Amniotic stem cell (primary cell): ENCODE measurements at places on chromosomes 4 and X.

GRCh38 chr4:105350859-105351490 lies 122.9 kb downstream of the PPA2 start:
- peak; percentile 19 for DNase-seq

DNA sequence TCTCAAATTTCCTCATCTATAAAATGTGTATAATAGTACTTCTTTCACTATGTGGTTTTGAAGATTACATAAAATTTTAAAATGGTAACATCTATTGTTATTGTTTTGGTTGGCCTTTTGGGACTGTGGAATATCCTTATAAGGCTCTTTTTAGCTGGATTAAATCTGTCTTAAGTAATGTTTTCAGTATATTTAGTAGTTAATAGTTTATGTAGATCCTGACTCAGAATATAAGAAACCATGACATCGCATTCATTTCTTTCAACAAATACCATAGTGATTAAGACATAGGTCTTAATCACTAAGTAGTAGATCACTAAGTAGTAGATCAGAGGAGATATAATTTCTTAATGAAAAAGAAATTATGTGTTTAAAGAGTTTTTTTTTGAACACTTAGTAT lies 48.5 kb downstream of the MRPL1 start:
- DNase-seq: no peak

DNA sequence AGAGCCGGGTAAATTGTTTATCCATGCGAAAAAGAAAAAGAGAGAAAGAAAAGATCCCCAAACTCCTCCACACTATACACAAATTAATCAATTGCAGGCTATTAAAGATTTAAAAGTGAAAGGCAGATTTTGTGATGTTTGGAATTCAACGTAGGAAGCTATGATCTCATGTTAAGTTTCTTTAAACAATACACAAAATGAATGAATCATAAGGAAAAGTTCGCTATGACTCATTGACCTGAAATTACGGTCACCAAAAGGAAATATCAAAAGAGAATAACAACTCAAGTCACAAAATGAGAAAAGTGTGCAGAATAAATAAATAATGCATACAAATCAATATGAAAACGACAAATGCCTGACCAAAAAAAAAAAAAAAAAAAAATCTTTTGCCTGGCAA lies 28.6 kb downstream of the CLNK start:
- DNase-seq: peak; percentile 7

DNA sequence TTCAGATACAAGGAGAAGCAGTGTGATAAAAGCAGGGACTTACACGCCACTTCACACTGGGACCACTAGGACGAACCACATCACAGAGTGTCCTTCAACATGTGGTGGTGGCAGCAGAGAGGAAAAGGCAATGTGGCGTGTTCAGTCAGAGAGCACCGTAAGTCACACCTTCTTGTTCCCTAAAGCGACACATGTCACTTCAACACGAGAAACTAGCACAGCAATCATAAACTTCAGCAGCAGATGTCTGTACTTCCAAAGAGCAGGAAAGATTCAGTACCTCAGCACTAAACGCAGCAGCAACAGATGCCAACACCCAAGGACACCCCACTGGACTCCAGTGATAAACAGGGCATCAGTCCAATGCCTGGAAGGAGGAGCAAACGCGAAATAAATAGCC lies 96.7 kb downstream of the AREG start:
- no peak for DNase-seq

- no peak for DNase-seq
Observed at GRCh38 chr4:143451186-143451585, 62.3 kb upstream of the SMARCA5 start.

DNA sequence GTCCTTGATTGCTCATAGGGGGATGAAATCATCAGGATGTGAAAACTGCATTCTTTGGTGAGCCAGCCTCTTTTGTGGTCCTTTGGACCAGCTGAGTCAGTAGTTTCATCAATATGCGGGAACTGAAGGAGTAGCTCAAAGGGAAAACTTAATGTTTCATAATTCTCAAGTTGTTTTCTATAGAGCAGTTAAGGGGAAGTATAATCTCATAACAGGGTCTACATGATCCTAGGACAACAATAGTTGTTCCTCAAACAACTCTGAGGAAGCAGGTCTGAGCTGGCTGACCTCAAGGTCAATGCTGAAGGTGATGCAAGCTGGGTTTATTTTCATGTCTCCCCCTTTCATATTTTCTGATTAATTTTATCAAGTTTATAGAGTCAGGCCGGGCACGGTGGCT lies 36.1 kb upstream of the IRF2 start:
- DNase-seq: no peak

DNA sequence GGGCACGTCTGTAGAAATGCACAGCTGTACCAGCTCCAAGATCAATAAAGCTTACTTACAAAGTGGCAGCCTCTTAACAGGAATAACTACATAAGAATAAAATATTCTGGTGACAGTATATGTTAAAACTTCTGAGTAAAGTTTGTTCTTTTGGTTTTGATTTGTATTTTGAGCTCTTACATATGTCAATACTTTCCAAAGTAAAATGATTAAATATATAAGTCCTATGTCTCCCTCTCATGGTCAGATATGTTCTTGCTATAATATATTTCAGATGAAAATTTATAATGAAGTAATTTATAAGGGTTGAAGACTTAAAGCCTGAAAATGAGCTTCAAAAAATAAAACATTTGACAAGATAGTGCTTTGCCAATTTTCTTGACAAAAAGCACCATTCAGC lies 254.4 kb downstream of the NPFFR2 start:
- peak; percentile 14 for DNase-seq

GRCh38 chrX:86002076-86002896 lies 45.1 kb downstream of the CHM start:
- DNase-seq: no peak

DNA sequence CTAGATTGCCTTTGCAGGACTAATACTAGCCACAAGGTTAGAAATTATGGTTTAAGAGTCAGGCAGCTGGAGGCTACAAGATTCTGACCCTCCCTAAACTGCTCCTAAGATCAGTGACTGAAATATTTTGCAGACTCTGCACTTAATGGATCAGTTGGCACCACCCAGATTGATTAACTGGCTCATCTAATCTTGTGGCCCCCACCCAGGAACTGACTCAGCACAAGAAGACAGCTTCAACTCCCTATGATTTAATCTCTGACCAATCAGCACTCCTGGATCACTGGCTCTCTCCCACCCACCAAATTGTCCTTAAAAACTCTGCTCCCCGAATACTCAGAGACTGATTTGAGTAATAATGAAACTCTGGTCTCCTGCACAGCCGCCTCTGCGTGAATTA lies 145.4 kb upstream of the LCORL start:
- DNase-seq: no peak

DNA sequence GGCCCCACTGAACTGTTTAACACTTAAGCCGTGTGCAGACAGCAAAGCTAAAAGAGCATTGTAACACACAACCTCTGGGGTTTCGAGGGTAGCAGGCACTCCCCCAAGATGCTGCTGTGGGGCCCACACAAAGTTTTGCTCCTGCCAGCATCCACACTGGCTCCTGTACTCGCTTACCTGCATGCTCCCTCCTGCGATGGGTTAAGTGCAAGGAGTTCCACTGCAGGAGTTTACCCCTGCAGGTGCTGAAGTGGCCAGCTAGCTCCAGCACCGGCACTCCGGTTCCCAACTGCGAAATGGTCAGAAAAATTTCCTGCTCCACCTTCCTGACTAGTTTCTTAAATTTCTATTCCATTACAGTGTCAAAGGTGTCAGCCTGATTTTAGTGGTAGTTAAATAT lies 443.5 kb downstream of the PCDH10 start:
- no peak for DNase-seq

GRCh38 chr4:14862891-14863290 lies 139.4 kb upstream of the CPEB2 start:
- no peak for DNase-seq

DNA sequence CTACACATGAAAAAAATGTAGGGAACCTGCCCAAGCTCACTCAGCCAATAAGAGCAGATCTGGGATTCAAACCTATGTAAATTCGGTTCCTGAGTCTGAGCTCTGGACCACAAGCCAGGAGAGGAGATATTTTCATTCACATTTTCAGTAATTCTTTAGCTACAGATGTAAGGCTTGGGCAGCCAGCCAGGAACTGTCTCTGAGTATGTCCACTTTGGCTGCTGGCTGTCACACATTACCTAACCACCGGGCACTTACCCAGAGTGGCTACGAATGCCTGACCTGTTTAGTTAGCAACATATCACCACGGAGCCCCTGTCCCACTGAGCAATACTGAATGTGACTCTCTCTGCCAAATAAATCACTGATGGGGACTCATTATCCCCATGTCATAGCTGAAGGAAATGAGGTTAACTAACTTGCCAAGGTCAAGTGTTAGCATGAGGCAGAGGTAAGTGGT lies 15.3 kb downstream of the USP46 start:
- DNase-seq: no peak

DNA sequence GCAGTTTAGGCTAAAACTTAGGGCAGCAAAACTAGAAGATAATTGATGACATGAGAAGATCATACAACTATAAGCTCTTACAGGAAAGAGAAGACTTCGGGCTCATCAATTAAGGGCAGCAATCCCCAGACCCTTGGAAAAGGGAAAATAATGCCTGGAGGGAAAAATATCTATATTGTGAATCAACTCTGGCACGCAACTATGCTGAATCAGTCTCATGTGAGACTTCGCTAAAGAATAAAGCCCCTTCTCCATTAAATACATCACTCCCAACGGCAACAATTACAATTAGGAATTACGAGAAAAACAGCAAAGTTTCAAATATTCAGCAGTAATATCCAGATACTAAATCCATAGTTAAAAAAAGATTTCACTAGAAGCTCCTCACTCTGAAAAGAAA lies 2016.8 kb upstream of the IGFBP7 start:
- no peak for DNase-seq

- no peak for DNase-seq
Observed at GRCh38 chr4:105956569-105956968, 61.3 kb downstream of the NPNT start.

DNA sequence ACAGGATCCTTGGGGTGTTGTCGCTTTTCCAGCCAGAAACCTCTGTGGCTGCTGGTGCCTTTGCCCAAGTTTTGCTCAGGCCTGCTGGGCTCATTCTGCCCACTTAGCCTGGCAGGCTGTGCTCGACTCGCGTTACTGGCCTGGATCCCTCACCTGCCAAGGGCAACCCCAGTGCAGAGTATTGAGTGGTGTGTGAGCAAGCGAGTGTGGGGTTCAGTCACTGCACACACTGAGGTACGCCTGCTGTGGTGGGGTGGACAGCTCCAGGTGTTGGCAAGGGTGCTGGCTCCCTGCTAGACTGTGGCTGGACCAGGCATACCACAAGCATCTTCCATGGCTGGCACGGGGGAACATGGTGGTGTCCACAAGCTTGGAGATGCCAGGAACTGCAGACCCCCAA lies 22.6 kb downstream of the SPCS3 start:
- DNase-seq: no peak

GRCh38 chr4:95409127-95409526 lies 139.6 kb downstream of the UNC5C start:
- DNase-seq: no peak

DNA sequence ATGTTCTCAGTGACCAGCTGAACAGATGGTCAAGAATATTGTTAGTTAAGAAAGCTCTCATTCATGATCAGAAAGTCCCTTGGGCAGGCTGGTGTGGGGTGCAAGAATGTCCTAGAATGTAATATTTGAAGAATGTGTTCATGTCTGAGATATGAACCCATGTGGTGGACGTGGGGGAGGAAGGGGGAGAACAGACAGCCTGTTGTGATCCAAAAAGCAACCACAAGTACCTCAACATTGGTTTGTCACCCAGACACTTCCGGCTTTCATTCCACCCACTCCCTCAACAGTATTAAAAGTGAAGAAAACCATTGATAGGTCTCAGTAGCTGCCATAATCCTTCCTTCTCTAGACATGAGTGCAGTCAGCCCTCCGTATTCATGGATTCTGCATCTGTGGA lies 82.2 kb downstream of the MAML3 start:
- DNase-seq: no peak

DNA sequence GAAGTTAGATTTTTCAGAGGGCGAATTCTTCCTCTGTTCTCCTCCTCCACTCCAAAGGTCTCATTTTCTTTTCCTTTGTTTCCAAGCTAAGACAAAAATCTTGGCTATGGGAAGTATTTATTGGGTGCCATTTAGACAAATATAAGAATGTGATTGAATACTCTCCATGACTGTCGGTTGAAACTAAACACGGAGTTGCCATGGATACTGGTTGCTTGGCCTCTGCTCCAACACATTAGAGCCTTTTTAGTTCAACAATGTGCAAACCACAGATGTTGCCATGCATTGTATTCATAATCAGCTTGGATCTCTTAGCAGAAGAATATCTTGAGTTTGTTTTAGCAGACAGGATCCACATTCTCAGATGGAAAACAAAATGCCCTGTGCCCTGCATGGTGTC lies 366.5 kb upstream of the LCORL start:
- no peak for DNase-seq

DNA sequence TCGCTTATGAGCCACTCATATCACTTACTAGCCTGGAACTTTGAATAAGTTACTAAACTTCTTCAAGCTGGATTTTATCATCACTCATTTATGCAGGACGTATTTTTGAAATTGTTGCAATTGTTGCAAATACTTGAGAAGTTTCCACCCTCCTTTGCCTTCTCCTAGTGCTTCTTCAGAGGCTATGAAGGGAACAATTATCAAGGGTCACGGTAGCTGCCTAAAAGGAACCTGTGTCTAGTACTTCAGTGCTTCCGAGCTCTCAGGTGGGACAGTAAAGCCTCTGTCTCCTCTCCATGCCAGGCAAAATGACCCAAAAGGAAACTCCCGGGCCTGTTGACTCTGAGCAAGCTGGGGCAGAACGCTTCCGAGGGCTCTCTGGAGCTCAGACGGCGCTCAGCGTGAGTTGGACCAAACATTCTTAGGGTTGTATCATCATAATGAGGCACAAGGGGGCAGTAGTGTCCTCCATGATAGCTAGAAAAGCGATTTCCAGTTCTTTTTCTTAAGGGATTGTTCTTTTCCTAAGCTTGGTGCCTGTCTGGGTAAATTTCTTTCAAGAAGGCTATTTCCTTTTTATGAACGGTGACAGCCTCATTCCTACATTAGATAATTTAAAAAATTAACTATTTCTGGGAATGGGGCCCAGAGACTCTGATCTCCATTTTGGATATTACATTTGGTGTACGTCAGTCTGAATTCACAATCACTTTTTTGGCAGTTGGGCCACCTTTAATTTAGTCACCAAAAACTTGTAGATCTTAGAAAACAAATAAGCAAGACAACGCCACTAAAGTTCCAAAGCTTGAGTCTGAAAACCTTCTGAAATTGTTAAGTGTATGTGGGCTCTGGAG lies 73.1 kb downstream of the PACRGL start:
- peak; percentile 58 for DNase-seq

- DNase-seq: no peak
Observed at GRCh38 chrX:70834589-70834988, 73.9 kb downstream of the TEX11 start.

DNA sequence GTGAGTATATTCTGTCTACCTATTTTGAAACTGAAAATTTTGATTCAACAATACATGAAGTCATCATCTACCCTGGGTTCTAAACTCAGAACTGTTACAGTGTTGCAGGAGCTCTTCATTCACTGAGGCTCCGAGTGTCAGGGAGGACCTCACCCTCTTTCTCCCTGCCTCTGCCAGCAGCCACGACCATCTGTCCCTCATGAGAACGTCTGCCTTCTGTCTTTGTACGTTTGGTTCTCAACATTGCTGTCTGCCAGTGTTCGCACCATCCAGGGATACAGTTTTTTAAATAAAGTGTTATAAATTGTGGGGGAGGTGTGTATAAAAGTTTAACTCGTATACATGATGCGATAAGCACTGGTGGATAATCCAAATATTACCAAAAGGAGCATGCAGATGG lies 55.5 kb downstream of the TRAPPC11 start:
- DNase-seq: no peak

- DNase-seq: no peak
Observed at GRCh38 chr4:112057470-112057869, 87.8 kb upstream of the FAM241A start.

GRCh38 chr4:48065587-48066052 lies 49.0 kb downstream of the NIPAL1 start:
- DNase-seq: no peak
